ENCODE measurements at places on chromosomes 6 and 20.

- DNase-seq: no peak
Observed at GRCh38 chr6:32131439-32131948, 1.4 kb upstream of the FKBPL start.

DNA sequence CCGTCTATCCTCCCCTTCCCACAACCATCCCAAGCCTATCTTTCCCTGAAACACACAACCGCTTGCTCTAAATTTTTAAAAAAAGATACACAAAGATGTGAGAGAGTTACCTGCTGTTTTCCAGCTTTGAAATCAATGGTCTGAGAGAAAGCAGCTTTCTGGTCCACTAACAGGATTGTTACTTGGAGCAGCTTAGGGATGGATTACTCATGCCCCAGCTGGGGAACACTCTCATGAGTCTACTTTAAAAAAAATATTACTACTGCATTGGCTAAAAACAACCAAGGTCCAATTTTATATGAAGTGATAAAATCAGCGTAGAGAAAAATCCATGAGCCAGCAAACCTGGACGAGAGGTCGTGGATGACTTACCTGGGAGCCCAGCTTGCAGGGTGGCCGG lies 29.6 kb upstream of the FOXC1 start:
- no peak for DNase-seq

GRCh38 chr6:2404211-2404929 lies 159.0 kb upstream of the GMDS start:
- no peak for DNase-seq

GRCh38 chr6:111527367-111527766 lies 44.3 kb upstream of the REV3L start:
- no peak for DNase-seq

DNA sequence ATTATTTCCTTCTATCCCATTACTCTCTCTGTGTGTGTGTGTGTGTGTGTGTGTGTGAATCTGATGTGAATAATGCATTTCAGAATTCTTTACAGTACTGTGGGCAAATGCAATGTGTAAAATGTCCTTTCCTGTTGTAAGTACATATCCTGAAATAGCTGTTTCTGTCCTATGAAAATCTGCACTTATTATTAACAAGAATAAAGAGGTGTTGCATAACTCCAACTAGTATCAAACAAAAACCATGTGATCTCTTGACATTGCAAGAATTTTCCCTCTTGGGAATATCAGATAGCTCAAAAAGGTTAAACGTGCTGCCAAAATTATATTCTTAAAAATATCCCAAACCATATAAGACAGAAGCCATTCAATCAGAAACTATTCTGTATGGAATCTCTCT lies 52.0 kb downstream of the LGSN start:
- DNase-seq: no peak

GRCh38 chr6:34182751-34183531 lies 37.1 kb upstream of the GRM4 start:
- DNase-seq: no peak

GRCh38 chr20:44601801-44602204 lies 19.4 kb downstream of the PKIG start:
- no peak for DNase-seq

GRCh38 chr6:38976801-38977500 lies 71.6 kb upstream of the GLP1R start:
- DNase-seq: no peak

GRCh38 chr6:154197196-154197860 lies 158.3 kb downstream of the OPRM1 start:
- no peak for DNase-seq

GRCh38 chr6:36757206-36757605 lies 59.6 kb downstream of the RAB44 start:
- no peak for DNase-seq

GRCh38 chr20:57907131-57908000 lies 197.6 kb upstream of the PMEPA1 start:
- DNase-seq: no peak

GRCh38 chr20:4626228-4626627 lies 95.5 kb upstream of the PRND start:
- DNase-seq: no peak

DNA sequence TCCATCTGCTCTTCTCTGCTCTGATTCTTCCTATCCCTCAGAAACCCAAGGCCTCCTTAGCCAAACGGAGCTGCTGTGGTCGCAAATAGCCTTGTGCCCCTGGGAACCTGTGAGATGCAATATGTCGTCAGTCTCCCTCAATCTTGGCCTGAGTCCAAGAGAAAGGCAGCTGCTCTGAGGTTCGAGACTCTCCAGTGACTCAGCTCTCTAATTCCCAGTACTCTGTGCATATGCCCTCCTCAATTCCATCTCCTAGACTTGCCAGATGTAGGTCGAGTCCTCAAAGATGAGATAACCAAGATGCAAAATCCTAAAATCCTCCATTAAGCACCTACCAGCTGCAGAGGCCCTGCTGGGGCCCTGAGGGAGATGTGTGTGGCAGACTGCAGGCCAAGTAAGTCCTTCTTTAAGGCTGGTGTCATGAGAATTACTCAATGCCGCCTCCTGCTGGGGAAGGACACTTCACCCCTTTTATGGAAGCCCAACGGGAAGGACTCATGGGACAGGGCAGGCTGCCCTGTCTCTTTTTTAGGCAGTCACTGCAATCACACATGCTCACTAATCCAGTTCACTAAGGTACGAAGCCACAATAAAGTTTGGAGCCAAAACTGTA lies 28.5 kb downstream of the C6orf15 start:
- no peak for DNase-seq

DNA sequence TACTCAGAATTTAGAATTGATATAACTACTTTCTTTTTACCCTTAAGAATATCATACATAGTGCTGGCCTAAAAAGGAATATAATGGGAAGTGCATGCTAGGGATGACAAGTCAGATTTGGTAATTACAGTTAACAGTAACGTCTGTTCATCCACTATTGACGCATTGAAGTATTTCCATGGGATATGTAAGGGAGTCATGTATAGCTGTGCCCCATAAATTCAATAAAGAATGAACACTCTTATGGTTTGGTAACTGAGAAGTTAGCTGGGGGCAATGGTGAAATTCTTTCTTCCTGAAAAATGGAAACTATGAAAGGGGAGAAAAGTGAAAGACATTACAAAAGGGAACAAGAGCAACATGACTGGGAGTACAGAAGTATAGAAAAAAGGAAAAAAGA lies 2.6 kb upstream of the COL19A1 start:
- DNase-seq: no peak

GRCh38 chr20:50216543-50217206 lies 26.0 kb downstream of the CEBPB start:
- no peak for DNase-seq

GRCh38 chr6:170143401-170144150 lies 147.3 kb downstream of the DLL1 start:
- no peak for DNase-seq

GRCh38 chr6:138431256-138432062 lies 27.4 kb downstream of the HEBP2 start:
- DNase-seq: no peak

GRCh38 chr6:134621858-134622257 lies 303.9 kb upstream of the SGK1 start:
- DNase-seq: no peak

- no peak for DNase-seq
Observed at GRCh38 chr6:26328265-26328844, 36.6 kb upstream of the BTN3A2 start.

DNA sequence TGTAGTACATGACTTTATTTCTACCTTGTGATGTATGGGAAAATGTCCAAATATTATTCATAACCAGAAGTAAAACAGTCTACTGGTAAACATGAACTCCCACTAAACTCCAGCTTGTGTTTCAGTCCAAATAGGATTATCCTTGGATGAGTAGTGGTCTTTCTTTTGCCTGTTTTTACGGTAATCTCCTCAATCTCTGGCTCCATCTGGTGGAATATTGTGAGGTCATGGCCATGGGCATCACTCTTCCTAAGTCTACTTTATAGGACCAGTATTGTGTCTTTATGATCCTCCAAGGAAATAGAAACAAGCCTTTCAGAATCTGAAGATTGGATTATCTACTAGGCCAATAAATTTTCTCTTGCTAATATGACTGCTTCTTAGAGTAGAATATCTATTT lies 505.0 kb downstream of the BMP2 start:
- DNase-seq: peak; percentile 13

DNA sequence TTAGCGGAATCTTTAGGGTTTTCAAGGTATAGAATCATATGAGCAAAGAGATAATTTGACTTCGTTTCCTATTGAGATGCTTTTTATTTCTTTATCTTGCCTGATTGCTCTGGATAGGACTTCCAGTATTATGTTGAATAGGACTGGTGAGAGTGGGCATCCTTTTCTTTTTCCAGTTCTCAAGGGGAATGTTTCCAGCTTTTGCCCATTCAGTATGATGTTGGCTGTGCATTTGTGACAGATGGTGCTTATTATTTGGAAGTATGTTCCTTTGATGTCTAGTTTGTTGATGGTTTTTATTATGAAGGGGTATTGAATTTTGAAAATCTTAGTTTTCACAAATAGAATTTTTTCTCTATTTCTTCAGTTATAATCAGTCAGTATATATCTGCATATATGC lies 656.6 kb upstream of the MAP3K7 start:
- no peak for DNase-seq

DNA sequence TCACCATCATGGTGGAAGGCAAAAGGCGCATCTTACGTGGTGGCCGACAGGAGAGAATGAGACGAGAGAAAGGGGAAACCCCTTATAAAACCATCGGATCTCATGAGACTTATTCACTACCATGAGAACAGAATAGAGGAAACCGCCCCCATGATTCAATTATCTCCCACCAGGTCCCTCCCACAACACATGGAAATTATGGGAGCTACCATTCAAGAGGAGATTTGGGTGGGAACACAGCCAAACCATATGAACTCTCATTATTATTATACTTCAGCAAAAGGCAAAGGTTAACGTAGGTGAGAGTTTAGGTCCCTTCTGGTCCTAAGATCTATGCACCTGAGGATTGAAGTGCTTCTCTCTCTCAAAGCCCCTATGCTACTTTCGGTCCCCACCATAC lies 2.4 kb upstream of the PFDN4 start:
- DNase-seq: no peak

GRCh38 chr6:14440940-14441781 lies 323.6 kb downstream of the CD83 start:
- DNase-seq: peak; percentile 16

GRCh38 chr6:43741829-43742228 lies 28.2 kb upstream of the VEGFA start:
- DNase-seq: no peak

- no peak for DNase-seq
Observed at GRCh38 chr20:51139891-51140290, 117.0 kb upstream of the KCNG1 start.

DNA sequence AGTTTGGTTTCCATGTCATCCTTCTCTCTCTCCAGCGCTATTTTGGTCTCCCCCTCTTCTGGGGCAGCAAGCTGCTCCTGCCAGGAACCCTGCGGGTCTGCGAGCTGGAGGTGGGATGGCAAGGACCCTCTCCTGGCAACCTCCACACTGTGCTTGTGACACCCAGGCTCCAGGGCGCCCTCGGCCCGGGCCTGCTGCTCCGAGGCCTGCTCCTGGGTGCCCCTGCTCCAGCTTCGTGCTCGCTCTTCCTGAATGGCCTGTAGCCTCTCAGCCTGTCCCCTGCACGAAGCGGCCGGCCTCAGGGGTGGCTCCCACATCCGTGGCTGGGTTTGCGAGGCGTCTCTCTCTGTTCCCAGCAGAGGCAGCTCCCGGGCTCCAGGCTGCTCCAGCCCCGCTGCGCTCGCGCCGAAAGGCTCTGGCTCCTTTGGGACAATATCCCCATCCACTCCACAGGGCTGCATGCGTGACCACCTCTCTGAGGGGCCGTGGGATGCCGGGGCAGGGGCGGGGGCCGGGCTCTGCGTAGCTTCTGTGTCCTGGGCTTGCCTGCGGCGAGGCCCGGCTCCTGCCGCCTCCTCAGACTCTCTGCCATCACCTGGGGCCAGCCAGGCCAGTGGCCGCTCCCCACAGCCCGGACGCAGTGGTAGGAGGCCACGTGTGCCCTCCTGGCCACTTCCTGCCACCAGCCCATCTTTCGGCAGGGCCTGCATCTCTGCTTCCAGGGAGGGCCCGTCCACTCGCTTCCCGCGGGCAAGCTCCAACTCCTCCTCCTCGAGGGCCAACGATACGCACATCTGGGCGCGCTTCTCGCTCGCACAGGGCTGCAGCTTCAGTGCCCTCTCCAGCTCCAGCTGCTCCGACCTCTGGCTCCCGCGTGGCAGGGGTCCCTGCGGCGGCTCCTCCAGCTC lies 68.9 kb downstream of the GINS1 start:
- no peak for DNase-seq

- DNase-seq: no peak
Observed at GRCh38 chr6:34132486-34133185, 13.3 kb downstream of the GRM4 start.

- DNase-seq: no peak
Observed at GRCh38 chr20:32585586-32586127, 524 bp upstream of the NOL4L start.

DNA sequence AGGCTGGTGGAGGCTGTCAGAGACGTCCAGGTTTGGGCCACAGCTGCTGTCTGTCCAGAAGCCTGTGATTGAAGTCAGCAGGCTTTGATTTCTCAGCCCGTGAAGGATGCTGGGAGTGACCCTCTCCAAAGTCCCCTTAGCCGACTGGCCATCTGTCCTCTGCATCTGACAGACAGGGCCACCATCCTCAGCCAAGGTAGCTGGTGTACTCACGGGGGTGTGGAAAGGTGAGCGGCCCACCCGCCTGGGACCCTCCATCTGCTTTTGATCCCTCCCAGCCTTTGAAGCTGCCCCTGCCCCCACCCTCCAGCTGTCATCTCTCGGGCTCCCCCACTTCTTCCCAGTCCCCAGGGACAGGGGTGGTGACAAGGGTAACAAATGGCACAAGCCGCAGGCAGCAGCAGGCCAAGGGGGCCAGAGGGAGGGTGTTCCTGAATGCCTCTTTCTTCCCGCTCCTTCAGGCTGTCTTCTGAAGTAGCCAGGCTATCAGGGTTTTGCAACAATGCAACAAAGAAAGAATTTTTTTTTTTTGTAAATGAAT lies 84.4 kb downstream of the EYA2 start:
- no peak for DNase-seq
